ENCODE measurements at places on chromosomes 7 and 10.

DNA sequence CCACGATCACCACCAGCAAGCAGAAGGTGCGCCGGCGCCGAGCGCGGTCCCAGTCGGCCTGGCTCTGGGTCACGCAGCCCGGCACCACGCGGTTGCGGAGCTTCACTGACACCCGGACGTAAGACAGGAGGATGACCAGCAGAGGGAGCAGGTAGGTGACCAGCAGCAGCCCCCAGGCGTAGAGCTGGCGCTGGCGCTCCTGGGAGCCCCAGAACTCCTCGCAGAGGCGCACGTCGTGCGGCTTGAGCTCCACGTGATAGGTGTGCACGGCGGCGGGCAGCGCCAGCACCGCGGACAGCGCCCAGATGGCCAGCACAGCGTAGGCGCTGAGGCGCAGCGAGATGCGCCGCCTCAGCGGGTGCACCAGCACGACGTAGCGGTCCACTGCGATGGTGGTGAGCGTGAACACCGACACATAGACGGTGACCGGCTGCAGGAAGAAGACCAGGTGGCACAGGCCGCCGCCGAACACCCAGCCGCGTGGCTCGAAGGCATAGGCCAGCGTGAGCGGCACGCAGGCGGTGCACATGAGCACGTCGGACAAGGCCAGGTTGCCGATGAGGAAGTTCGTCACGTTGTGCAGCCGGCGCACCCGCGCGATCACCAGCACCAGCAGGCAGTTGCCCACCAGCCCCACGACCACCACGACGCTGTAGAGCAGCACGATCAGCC lies 920 bp downstream of the PRLHR start:
- peak; percentile 51 for DNase-seq

DNA sequence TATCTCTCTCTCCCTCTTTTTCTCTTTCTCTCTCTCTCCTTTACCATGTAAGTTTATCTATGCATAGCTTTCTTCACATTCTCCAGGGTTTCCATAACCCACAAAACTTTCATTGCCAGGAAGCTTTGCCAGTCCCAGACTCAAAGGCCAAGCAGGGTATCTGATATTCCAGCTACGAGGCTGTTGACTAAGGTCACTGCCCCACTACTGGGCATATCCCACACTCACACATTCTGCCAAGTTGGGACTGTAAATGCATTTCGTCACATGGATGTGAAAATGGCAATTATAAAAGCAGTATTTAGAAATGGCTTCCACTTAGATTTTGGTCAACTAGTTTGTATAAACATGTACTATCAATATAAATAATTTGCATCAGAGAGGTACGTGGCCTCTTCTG lies 43.3 kb upstream of the SEPTIN7 start:
- no peak for DNase-seq

DNA sequence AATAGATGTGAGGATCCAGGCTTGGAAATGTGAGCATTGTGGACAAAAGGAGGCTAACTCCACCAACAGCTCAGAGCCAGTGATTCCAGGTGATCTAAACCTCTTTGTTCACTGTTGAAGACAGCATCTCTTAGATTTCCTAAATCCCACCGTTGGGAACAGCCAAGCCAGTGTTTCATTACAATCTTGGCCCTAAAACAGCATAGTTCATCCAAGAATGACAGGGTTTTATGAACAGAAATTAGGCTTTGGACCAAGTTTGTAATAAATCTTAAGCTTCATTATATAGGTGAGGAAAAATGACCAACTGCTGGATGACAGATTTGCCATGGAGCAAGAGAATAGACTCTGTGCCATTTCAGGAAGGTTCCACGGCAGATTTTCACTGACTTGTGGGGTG lies 65.8 kb downstream of the MTURN start:
- DNase-seq = no peak

GRCh38 chr10:29946953-29947700 lies 112.3 kb downstream of the JCAD start:
- peak; percentile 84 for DNase-seq

GRCh38 chr7:40306596-40306995 lies 171.8 kb downstream of the SUGCT start:
- DNase-seq = peak; percentile 42

DNA sequence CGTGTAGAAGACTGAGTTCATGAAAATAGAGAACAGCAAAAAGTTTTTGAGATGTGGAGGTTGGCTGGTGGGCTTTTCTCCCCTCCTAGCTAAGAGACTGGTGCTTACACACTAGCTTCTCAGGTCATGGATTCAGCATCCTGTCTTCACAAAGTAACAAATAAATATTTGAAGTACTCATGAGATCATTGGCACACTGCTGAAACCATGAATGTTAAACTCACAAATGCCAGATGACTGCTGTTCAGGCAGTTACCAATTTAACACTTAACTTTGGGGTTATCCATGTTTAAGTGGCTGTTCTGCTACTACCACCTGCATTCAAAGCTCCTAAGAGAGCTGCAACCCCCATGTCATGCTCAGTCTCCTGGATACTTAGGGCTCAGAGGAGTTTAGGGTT lies 119.0 kb upstream of the BET1 start:
- DNase-seq = no peak

DNA sequence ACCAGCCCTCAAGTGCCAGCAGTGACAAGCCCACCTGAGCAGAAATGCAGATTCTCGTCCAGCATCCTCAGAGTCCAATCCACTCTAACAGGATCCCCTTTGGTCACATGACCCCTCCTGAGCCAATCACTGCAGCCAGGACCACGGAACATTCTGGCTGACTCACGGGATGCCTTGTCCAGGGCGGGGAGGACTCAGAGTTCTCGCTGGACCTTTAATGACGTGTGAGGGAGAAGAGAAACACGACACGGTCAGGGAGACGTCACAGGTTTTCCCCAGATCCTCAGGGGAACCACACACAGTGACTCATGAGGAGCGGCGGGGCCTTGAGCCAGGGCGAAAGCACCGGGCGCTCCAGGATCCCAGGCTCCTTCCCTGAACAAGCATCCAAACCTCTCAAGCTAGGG lies 155.7 kb downstream of the PTPRN2 start:
- peak; percentile 34 for DNase-seq

- DNase-seq = no peak
Measured at GRCh38 chr10:24115403-24115802, 93.5 kb upstream of the KIAA1217 start.

DNA sequence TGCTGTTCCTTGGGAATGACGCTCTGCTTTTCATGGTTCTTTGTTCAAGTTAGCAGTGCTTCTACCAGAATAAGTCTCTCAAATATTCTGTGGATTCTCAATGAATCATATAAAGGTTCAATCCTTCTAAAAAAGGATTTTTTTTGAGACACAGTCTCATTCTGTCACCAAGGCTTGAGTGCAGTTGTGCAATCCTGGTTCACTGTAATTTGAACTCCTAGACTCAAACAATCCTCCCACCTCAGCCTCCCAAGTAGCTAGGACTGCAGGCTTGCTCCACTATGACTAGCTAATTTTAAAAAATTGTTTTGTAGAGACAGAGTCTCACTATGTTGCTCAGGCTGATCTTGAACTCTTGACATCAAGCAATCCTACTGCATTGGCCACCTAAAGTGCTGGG lies 64.9 kb upstream of the RELN start:
- DNase-seq = no peak

DNA sequence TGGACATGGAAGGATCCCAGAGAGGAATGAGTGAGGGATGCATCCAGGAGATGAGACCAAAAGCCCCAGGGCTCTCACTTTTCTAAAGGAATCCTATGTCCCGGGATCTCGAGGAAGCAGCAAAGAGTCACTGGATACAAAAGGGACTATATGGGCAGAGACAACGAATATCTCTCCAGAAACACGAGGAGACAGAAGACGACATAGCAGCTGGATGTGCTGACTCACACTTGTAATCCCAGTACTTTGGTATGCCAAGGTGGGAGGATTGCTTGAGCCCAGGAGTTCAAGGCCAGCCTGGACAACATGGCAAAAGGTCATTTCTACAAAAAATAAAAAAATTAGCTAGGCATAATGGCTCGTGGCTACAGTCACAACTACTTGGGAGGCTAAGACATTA lies 24.7 kb upstream of the MSMB start:
- no peak for DNase-seq

- DNase-seq = no peak
Measured at GRCh38 chr10:128405450-128405849, 279.2 kb upstream of the MKI67 start.
